ENCODE measurements at places on chromosomes 3 and 15.

DNA sequence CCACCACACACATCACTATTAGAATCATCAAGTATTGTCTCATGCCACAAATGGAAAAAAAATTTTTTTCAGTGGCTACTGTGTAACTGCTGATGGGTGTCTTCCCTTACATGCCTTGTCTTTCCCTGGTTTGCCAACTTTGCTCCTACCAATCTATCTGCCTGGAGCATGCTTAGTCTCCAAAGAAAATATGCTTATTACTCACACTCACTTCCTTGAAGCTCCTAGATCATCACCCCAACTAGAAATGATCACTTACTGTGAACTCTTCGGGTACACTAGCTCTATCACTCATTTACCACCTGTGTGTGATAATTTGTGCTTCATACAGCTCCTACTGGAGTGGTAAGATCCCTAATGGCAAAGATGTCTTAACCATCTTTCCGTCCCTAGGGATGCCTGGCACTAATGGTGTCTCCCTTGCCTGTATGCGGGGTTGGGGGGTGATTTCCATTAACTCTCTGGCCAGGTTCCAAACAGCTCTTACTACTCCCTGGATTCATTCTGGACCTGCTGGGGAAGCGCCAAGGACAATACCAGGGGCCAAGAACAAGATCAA, 799 bp downstream of the VPS33B start:
- peak; percentile 72 for DNase-seq

DNA sequence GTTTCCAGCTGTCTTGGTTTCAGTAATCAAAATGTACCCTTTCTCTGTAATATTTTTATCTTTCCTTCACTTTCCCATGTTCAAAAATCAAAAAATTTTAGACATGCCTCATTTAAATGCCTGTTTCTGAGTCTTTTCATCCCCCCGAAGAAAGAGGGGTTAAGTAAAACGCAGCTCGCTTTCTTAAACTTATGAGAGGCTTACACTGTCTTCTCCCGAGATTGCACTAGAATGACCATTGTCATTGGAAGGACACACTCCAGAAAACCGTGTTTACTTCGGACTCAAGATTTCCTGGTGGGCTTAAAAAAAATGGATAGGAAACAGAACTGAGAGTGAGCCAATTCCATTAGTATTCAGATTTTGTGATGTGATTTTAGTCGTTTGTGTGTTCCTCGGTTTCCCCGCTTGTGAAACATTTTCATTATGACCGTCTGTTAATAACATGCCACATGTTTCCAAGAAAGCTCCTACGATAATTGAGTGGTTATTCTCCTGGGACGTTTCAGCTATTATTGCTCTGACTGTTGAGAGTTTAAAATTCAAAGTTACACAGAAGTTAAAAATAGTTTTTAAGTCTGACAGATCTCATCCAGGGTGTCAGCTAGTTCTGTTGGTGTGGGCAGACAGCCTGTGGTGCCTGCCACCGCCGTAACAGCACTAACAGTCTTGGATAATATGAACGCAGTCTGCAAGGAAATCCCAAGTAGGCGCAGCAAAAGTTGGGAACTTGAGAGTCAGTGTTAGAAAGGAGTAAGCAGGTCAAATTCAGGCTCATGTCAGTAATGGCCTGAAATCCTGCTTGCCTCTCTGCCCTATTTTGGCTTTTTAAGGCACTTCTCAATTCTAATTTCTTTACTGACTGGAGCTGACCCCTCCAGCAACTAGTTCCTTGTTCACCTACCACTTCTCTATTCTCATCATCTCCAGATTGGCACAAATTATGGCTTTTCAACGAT, 1.5 kb downstream of the CRYBG3 start:
- no peak for DNase-seq

DNA sequence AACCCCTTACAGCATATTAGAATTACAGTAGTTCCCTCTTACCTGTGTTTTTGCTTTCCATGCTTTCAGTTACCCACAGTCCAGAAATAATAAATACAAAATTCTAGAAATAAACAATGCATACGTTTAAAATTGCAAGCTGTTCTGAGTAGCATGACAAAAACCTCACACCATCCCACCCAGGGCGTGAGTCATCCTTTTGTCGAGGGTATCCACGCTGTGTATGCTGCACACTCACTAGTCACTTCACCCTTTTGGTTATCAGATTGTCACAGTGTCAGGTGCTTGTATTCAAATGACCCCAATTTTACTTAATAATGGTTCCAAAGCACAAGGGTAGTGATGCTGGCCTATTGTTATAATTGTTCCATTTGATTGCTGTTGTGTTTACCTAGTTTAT, 72.5 kb upstream of the P3H2 start:
- DNase-seq: no peak

- no peak for DNase-seq
Measured at GRCh38 chr3:42182555-42182954, 83.4 kb downstream of the CCK start.

DNA sequence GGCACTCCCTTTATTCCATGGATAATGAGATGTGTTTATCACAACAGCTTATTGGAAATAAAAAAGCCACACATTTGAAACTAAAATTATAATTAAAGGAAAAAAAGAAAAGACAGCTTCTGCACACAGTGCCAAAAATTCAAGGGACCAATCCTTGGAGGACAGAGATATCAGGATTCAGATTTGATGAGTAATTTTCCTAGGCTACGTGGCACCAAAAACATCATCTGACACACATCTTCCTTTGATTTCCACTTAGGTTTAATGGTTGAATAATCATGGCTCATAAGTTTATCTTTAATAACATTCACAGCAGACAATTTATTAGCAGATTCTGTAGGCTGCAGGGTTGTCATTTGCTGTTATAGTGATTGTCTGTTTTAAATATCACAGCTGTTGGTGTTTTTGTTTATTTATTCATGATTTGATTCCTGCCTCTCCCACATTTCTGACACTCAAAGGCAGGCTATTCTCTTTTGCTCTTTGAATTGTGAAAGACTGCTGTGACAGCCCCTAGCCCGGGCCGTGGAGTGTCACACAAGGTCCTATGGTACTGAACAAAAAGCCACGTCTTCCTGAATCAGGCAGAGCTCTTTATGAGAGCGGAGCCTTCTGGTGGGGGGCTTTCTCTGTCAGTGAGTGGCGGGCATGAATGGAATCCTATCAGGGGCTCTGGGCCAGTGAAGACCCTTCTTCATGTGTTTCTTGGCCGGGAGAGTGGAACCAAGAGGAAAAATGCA, 708.5 kb downstream of the SQOR start:
- no peak for DNase-seq

- no peak for DNase-seq
Measured at GRCh38 chr3:149736953-149737205, 15.4 kb downstream of the COMMD2 start.

DNA sequence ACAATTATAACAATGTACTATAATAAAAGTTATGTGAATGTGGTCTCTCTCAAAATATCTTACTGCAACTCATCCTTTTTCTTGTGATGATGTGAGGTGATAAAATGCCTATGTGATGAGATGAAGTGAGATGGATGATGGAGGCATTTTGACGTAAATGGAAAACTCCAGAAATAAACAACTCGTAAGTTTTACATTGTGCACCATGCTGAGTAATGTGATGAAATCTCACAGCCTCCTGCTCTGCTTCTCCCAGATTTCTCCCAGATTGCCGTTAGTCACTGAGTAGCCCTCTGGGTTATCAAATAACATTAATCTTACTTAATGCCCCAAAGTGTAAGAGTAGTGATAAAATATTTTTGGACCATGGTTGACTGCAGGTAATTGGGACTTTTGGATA, 64.8 kb upstream of the SLCO2A1 start:
- no peak for DNase-seq

DNA sequence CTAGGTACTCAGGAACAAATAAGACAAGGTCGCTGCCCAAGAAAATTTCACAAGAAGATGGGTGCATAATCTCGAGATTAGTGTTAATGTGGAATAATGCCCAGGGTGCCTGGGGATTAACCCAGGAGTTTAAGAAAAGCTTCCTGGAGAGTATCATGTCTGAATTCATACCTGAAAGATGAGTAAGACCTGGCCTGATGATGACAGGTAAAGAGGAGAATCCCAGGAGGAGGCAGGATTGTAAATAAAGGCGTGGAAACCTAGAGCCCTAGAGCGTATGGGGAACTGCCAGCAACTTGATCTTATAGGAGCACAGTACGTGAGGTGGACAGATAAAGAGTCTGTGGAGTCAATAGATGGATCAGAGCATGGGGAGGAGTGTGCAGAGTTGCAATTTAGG, 43.0 kb downstream of the ARRDC4 start:
- DNase-seq: peak; percentile 97

GRCh38 chr3:14494973-14495300, 45.2 kb downstream of the GRIP2 start:
- no peak for DNase-seq

- DNase-seq: no peak
Measured at GRCh38 chr3:60073942-60074341, 1024.1 kb upstream of the CFAP20DC start.

GRCh38 chr3:177571271-177571943, 374.1 kb upstream of the TBL1XR1 start:
- no peak for DNase-seq
